ENCODE measurements at places on chromosomes 3 and 15.

- no peak for DNase-seq
Observed at GRCh38 chr3:190543671-190544070, 29.8 kb downstream of the IL1RAP start.

GRCh38 chr3:67524046-67524445, 130.4 kb downstream of the SUCLG2 start:
- DNase-seq: no peak

GRCh38 chr15:98955961-98956723, 51.5 kb downstream of the PGPEP1L start:
- DNase-seq: no peak

GRCh38 chr3:25673738-25674298, 9.1 kb upstream of the TOP2B start:
- no peak for DNase-seq

DNA sequence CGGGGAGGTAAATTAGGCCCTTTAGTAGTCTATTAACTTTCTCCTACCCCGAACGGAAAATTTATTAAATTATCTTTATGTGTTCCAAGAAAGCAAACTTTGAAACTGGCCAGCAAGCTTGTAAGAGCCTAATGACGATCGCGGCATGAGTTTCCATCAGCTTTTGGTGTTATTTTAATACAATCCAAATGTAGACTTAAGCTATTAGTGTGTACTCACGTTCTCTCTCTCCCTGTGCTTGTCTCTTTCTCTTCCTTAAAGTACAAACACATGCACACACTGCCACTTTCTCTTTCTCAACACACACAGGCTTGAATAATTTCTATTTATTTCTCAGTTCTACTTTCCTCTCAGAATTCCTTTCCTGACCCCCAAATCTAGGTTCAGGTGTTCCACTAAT, 108.8 kb upstream of the MME start:
- no peak for DNase-seq

- DNase-seq: no peak
Observed at GRCh38 chr3:131819381-131820055, 215.3 kb downstream of the CPNE4 start.

DNA sequence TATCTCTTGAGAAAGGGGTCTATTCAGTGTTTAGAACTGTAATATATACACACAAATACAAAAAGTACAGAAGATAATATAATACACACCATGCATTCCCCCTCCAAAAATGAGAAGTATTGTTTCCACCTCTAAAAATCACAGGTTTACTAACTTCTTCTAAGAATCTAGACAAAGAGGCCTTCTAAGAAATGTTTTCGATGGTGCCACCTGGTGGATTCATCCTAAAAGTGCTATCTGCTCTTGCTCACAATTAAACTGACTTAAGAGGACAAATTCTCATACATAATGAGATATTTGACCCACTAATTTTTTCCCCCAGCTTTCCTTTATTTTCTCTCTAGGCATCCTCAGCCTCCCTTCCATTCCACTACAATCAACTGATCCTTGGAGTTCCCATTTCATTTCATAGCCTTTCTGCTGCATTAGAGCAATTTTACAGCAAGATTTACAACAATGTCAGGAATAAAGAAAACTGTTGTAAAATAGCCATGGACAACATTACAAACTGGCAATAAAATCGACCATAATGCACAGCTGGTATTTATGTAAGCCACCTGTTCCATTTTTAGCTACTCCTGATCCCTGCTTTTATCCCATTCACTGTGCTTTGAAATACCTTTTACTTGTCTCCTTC, 124.6 kb downstream of the ARRDC4 start:
- peak; percentile 15 for DNase-seq

DNA sequence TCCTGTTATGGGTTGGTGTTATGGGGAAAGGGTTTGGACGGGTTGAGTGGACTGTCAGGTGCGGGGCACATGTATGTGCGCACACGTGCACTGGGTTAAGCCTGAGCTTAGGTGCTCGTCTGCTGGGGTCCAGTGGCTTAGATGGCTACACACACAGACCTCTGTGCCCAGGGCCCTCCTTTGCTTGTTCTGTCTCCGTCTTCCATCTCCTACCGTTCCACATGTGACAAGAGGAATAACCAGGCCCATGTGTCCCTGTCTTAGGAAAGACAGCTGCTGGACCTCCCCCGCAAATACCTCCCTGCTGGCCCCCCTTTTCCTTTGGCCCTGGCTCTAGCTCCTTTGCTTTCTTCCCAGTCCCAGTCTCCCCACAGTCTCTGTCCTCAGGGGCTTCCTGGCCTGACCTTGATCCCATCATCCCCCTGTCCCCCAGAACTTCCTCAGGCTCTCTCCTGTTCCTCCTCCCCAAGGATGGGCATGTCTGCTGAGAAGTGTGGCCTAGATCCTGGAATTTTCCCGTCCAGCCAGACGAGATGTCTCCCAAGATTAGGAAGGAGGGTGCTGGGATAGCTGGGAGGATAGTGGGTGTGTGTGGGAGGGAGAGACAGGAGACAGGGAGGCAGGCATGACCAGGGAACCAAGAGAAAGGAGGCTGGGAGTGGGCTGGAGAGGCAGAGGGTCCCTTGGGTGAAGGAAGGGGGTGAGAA, 797 bp upstream of the THPO start:
- no peak for DNase-seq

DNA sequence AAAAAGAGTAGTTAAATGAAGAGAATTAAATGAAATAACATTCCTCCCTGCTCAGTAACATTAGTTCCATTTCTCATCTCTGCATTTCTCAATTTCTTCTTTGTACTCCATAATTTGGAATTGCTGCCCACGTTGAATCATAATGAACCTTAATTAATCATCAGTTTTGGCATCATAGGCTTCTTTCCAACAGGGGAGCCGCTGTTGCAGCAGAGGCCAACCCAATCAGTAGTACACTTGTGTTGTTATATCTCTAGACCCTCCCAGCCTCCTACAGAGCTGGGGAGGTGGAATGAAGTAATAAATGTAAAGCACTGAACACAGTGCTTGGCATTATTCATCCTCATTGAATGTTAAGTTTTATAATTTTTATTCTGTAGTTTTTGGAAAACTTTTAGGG, 240.7 kb downstream of the CHST2 start:
- no peak for DNase-seq

DNA sequence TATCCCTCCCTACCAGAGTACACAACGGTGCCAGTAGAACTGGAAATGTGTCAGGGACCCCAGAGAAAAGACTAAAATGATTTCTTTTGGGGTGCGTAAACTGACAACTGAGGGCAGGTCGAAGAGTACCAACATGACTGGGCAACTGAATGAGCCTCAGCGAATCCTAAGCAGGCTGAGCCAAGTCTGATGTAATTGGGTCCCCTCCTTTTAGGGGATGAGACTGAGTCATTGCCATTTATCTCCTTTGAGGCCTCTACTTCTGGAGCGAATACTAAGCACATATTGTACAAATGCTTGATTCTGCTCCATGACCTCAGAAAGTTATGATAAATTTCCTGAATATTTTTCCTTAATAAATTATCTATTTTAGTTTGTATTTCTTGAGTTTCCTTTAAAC, 17.3 kb upstream of the GPR156 start:
- no peak for DNase-seq

GRCh38 chr15:62545467-62546227, 380.6 kb upstream of the C2CD4B start:
- no peak for DNase-seq

GRCh38 chr3:50441424-50442217, 61.8 kb downstream of the CACNA2D2 start:
- no peak for DNase-seq
